Fibroblast of villous mesenchyme (primary cell): ENCODE measurements at places on chromosomes 3 and 15. TPM values are rescaled to one million over a fixed set of nuclear protein-coding genes. Genes with fewer than 3 reads are reported as not detected.

DNA sequence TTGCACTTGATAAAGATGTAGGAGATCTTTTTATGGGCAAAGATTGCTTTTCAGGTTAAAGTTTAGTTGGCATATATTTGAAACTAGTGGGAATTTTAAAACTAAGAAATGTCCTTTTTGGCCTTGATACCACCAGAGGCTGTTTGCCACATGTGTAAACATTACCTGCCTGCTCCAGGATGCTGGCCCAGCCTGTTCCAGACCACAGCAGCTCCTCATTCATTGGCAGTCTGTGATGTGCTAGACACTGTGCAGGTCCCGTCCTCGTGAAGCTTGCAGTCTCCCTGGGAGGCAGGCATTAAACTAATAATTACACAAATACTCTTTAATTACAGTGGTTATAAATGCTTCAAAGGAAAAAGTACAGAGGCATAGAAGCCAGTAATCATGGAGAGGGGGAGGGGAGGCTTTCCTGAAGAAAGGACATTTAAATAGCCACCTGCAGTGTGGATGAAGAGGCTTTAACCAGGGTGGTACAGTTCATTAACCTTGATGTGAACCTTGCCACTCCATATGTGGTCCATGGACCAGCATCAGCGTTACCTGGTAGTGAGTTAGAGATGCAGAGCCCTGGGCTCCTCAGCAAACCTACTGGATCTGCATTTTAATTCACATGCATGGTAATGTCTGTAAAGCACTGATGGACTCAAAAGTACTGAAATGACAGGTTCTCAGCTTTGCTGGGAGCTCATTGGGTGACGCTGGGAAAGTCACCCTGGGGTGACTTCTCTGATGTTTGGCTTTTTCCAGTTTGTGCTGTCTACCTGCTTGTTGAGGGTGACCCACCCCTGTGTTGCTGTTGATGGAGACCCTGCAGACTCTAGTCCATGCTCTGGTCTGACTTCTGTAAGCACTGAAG lies 5.3 kb downstream of the ZNF710 start:
- no peak for DNase-seq

DNA sequence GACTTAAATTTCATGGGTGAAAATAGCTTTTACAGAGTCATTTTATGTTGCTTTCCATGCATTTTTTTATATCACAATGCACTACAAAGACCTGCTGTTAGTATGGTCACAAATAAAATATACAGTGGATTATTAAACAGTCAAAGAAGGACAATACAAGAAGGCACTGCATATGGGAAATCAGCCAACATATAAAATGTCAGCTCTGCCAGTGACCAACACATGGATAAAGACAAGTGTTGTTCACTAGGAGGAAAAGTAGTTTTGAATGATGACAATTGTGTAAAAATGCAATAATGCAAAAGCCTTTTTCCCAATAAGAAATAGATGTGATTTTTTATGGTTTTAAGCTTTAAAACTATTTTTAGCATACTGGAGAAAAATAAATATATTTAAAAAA lies 425.3 kb upstream of the CBLB start:
- DNase-seq = no peak

- no peak for DNase-seq
These were observed 407.1 kb downstream of the LSAMP start for GRCh38 chr3:116037954-116038911.

DNA sequence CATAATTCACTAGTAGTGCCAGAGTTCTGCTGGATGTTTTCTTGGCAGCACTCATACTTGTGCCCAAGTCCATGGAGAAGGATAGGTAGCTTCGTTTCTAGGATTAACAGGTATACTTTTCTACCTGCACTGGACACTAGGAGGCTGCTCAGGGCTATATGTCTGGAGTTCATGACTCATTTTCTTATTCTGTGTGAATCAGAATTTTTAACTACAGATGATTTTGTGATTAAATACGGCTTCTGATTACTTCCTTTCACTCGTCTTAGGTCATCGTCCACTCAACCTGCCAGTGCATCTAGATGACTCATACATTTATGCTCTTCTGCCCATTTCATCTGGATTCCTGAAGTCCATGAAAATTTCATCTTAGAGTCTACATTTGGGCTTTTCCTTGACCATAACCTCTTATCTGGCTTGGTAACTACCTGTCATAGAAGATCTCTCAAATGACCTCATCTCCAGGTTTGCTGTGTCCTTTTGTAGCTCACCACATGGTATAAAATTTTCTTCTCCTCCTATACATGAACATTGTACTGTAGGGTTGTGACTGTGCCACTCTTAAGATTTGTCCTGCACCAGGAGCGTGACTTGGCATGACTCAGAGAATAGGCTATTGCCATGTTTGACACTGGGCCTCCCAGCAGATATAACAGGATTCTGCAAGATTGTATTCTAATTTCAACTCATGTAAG lies 66.7 kb upstream of the GCSAM start:
- no peak for DNase-seq

- DNase-seq = no peak
These were observed 230.7 kb upstream of the SLCO3A1 start for GRCh38 chr15:91622711-91623342.

DNA sequence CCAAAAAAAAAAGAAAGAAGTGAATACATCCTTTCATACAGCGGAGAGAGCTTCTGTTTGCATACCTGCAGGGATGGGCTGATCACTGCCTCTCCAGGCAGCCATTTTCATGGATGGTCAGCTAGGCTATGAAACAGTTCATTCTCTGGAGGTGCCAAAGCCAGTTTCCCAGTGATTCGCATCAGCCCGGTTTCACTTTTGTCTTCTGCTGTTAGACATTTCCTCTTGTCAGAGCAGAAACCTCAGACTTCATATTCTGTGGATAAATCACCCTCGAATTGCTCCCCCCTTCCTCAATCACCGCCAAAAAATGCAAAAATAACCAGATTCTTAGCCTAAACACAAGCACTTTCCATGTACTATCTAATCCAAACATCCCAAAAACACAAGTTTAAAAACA lies 225.6 kb downstream of the ADAMTS9 start:
- peak; percentile 87 for DNase-seq

VPS18 gene
- 48.8 and 62.2 TPM in 2 replicates for total RNA-seq

USF3 gene
- total RNA-seq = 7.7 and 12.5 TPM in 2 replicates
